GM12865 (cell line): ENCODE measurements at places on chromosomes 16 and 17.

DNA sequence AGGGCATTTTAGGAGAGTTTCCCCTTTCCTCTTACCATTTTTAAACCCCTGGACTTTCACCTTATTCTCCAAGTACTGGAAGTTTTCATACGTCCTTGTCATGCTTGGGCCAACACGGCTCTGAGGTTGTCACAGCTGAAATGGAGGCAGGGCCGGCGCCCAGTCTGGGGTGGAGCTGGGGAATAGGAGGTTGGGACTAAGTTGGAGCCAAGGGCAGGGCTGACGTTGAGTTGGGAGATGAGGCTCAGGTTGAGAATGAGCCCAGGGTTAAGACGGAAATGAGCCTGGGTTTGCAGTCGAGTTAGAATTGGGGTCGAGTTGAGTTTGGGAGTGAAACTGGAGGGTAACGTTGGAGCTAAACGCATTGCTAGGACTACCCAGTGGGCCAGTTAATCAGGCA lies 1.3 kb downstream of the CLEC10A start:
- DNase-seq: no peak

GRCh38 chr17:80866050-80866793 lies 125.4 kb upstream of the CHMP6 start:
- peak; percentile 70 for DNase-seq

GRCh38 chr16:79874391-79874790 lies 273.9 kb upstream of the MAF start:
- no peak for DNase-seq

GRCh38 chr17:13492737-13493122 lies 109.0 kb downstream of the HS3ST3A1 start:
- DNase-seq: no peak

GRCh38 chr17:64022611-64023063 lies 2.2 kb upstream of the ICAM2 start:
- DNase-seq: no peak

- no peak for DNase-seq
These were observed 295.5 kb upstream of the EEF2KMT start for GRCh38 chr16:5393070-5393469.

- no peak for DNase-seq
These were observed 10.9 kb downstream of the ZNF200 start for GRCh38 chr16:3223913-3224515.

DNA sequence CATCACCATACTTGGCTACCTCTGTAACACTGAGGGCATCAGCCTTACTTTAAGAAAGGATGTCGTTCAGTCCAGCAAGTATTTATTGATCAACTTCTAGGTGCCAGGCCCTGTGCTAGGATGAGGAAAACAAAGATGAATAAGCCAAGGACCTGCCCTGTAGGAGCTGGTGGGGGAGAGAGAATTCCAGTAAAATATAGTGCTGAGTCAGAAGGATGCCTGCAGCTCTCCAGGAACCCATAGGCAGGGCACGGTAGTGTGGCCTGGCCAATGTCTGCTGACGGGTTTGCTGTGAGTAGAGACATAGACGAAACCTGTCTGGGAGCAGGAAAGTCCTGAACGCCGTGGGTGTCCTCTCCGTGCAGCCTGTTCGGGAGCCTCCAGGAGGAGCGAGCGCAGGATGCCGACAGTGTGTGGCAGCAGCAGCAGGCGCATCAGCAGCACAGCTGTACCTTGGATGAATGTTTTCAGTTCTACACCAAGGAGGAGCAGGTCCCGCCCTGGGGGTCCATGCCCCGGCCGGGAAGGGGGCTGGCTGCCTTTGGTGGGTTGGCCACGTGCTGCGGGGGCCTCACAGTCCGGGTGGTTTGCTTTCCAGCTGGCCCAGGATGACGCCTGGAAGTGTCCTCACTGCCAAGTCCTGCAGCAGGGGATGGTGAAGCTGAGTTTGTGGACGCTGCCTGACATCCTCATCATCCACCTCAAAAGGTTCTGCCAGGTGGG lies 55.6 kb downstream of the USP43 start:
- no peak for DNase-seq

DNA sequence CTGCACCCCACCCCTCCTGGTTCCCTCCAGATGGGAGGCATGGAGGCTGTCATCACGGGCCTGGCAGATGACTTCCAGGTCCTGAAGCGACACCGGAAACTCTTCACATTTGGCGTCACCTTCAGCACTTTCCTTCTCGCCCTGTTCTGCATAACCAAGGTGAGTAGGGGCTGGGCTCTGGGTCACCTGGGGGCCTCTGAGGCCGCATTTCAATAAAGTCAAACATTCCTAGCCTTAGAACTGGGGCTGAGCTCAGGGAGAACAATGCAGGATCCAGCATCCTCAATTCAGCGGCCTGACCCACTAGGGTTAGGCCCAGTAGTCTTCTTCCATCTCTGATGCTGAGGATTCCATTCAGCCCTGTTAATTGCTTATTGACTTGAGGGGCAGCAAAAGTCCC lies 42.1 kb downstream of the SLC6A2 start:
- no peak for DNase-seq

DNA sequence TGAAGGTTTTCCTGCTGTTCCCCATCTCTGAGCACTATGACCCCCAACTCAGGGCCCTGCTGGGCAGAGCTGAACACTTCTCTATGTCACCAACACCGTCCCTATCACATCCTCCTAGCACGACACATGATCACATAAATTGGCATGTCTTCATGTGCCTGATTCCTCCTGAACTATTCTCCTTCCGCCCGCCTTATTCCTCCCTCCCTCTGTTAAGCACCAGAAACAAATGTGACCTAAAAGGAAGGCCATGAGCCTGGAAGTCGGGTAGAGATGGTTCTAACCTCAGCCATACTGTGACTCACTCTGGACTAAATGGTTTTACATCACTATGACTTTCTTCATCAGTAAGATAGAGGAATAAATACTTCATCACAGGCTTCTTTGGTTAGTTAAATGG lies 80.8 kb upstream of the DYNLRB2 start:
- DNase-seq: no peak

DNA sequence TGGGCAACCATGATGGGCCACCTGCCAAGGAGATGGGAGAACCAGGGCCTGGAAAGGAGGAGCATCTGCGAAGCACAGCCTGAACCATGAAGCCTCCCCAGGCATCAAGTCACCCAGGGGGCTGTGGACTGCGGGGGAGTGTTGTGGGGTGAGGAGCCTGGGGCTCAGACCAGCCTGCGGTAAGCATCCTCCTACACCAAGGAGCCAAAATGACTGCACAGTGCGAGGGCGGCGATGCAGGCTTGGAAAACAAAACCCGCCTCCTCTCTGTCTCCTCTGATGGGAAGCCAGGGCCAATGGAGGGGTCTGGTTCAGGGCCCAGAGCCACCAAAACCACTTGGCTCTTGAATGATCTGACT lies 18.1 kb upstream of the MAF start:
- DNase-seq: no peak
